ENCODE measurements at places on chromosomes 16 and 17.

- no peak for DNase-seq
Observed at GRCh38 chr16:57692636-57693035, 2.0 kb upstream of the DRC7 start.

DNA sequence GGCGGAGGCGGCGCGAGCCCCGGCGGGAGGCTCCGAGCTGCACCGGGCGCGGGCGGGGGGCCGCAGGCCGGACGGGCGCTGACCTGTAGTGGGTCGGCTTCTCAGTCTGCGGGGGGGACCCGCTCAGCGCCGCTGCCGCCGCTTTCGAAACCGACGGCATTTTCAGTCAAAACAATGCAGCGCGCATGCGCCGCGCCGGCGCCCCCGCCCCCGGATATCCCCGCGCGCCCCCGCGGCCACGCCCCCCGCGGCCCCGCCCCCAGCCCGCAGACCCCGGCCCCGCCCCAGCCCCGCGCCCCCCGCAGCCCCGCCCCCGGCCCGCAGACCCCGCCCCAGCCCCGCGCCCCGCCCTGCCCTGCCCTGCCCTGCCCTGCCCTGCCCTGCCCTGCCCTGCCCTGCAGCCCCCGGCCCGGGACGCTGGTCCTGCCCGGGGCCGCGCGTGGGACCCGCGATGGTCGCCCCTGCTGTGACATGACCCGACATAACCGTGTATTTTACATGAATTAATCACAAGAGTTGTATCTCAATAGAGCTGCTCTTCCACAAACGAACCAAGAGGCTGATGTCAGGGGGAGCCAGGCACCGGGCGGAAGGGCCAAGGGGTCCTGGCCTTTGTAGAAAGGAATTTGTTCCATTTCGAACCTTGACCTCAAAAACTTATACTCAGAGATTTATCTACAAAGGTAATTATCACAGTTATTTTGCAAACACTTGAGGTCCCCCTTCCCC is at the start of gene UNKL:
TSS of gene UNKL (minus strand) at position 173 of the 729 bp plus-strand sequence. CDS start at position 160, 13 bp downstream.
- DNase-seq: no peak

- DNase-seq: no peak
Observed at GRCh38 chr17:72318131-72318530, 197.3 kb downstream of the SOX9 start.

DNA sequence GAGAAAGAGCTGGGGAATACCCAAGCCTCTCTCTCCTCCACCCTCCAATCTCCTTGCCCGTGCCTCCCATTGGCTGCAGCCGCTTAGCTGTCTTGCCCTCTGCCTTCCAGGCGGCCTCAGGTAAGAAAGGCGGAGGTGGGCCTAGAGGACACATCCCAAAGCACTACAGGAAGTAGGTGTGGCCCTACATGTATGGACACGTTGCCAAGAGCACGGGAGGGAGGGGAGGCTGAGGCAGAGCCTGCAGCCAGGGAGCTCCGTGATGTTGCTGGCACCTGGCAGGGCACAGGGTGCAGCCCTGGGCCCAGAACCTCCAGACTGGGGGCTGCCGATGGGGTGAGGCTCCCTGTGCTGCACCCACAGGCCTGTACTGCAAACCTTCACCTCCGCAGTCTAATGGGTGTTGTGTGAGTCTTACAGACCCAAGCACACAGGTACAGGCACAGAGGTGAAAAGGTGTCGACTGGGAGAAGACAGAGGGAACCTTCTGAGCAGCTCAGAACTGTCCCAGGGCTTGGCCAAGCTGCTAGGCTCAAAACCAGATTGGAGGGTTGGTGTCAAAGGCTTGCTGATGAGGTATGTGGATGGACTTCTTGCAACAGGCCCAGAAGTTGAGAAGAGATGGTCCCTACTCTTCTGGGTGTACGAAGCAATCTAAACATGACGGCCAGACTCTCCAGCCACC is 23.5 kb upstream of the FOXK2 start:
- DNase-seq: no peak

- DNase-seq: no peak
Observed at GRCh38 chr17:82494236-82495055, 25.1 kb upstream of the FOXK2 start.

DNA sequence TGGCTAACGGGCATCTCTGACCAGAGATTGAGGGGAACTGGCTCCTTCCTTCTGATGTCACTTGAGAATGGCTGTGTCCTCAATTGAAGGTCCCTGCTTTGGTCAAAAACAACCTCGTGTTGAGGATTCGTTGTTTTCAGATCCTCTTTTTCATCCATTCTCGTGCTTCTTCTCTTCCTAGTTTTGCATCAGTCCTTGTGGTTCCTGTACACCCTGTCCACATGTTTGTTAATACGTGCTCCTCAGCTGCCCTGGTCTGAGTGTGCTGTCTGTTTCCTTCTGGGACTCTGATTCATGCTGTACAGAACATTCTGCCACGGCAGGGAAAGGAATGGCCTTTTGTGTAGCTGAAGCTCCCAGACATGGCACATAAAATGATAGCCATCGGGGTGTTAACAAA is 863.2 kb upstream of the GOT2 start:
- DNase-seq: no peak

GRCh38 chr17:83103200-83103942 is 24.0 kb downstream of the METRNL start:
- DNase-seq: no peak

DNA sequence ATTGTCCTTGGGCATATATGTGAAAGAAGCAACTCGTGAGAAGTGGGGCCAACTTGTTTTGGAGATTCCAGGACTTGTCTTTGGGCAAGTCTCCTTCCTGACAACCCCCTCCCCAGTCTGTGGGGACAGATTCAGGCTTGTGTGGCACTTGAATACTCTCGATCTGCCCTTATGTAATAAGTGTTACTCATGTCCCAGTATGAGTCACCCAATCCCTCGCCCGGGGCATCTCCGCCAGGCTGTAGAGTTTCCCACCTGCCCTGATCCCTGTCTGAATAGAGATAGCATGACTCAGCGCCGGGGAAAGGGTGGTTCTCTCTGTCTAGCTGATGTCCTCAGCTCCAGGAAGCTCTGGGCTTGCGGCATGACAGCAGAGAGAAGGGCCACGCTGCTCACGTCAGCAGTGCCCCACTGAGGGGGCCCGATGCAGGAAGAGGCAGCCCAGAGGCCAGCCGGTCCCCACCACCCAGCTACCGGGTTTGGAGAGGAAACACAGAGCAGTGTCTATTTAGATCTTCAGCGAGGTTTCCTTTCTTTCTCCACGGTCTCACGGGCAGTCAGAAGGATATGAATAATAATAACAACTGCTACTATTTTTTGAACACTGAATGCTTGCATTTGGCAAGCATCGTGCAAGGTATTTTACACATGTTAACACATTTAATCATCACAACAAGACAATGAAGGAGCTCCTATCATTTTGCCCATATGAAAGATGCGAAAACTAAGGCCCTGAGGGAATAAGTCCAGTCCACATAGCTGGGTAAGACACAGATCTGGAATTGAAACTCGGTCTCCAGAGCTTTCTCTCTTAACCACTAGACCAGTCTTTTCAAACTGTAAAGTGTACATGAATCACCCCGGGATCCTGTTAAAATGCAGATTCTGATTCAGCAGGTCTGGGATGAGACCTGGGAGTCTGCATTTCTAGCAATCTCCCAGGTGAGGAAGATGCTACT is 426.7 kb upstream of the MAF start:
- no peak for DNase-seq

DNA sequence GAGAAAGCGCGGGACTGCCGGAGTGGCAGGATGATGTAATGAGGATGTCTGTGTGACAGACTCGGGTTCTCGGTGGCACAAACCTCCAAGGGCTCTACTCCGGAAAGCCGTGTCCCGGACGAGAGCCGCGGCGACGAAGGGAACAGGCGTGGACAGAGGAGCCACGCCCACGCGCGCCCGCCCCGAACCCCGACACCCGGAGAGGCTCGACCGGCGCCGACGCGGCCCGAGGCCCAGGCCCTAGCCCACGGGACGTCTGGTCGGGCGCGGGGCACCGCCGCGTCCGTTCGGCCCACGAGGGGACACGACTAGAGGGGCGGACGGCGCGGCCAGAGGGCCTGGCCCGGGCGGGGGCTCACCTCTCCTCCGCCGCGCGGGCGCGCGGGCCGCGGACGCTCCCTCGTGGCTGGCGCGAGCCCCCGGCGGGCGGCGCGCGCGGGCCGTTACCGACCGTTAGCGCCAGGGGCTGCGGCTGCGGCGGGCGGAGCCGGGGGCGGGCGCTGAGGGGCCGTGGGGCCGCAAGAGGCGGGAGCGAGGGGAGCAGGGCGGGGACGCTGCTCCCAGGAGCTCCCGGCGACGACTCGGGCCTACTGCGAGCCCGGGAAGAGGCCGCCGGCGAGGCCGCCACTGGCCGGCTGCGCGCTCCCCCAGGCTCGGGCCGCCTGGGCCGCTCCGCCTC is 2.1 kb upstream of the IRX5 start:
- DNase-seq: no peak

- DNase-seq: no peak
Observed at GRCh38 chr17:42819939-42820535, 4.0 kb downstream of the BECN1 start.

DNA sequence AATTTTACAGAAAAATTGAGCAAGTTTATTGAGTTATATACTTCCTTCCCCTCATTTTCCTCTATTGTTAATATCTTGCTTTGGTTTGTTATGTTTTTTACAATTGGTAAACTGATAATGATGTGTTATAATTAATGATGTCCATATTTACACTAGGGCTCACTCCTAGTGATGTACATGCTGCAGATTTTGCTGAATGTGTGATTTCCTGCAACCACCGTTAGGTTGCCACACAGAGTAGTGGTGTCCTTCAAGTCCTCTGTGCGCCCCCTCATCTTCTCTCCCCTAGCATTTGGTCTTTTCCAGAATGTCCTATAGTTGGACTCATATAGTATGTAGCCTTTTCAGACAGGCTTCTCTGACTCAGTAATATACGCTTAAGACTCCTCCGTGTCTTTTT is 167.5 kb downstream of the RPTOR start:
- no peak for DNase-seq

DNA sequence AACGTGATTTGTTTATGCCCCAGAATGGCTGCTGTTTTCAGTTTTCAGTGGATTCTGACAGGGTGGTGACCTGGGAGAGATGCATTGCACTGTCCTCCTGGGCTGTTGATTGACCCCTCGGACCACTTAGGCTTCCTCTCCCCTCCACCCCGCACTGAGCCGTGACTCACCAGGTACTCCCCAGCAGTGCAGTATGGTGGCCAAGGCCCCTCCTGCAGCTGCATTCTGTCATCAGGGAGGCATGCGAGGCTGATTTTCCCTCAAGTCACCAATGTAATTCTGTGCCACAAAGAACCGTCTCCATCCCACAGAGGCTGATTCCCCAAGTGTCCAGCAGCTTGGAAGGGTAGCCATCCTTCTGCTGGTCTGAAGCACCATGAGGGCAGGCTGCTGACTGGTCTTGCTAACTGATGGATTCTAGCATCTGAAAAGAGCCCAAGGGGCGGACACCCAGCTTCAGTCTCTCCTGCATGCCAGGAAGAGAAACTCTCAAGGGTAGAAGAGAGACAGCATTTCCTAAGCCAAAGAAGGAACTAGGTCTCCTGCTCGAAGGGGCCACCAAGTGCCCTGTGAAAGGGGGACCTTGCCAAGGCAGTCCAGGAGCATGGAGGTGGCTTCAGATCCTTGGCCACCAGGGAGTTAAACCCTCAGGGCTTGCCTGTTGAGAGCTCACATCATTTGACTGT is 148.1 kb downstream of the SOCS1 start:
- DNase-seq: no peak

DNA sequence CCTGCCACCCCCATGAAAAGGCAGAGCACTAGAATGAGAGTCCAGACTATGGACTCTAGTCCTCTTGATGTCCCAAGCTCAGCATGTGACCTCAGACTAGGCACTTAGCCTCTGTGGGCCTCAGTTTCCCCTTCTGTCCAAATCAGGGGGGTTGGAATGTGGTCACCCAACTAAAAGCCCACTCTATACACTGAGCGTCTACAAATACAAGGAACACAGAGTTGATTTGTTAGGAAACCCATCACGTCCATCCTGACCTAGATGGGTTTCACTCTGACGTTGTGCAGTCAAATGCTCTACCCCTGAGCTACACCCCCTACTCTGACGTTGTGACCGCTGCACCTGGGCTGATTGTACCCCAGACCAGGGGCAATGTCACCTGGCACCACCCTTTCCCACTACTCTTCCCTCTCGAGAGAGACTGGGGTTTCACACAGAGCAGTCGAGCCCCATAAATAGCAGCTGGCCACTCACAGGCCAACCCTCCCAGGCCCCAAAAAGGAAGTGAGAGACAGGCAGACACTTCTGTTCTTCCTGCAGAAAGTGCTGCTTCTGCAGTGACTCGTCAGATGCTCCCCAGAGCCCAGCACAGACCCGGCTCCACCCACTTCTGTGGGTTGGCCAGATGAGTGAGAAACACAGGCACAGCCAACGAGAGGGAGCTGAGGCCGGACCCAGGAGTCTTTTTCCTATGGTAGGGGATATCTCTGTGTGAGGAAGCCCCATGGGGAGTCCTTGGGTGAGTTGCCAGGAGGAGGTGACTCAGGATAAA is 16.1 kb upstream of the TNFRSF13B start:
- no peak for DNase-seq

DNA sequence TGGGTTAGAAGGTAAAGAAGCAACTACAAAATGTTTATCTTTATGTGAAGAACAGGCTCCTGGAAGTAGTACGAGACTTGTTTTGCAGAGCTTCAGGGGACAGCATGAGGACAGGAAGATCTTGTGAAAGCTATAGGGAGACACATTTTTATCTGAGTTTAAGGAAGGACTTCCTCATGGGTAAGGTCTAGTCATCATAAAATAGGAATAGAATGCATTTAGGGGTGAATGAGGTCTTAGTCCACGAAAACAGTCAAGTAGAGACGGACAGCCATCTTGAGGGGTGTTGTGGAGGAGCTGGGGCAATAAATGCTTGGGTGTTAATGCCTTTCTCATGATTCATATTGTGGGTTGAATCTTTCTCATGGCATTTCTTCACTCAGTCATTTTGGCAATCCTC is 24.3 kb downstream of the KCNJ16 start:
- DNase-seq: no peak

GRCh38 chr16:66342294-66342900 is 24.1 kb upstream of the CDH5 start:
- no peak for DNase-seq
